NCI-H1417 treated with DMSO at 0.1 percent for 48 hours (cell line): ENCODE measurements at places on chromosomes 13 and 19.

GRCh38 chr13:51797664-51798488 lies 6.1 kb downstream of the DHRS12 start:
- peak; percentile 62 for DNase-seq

DNA sequence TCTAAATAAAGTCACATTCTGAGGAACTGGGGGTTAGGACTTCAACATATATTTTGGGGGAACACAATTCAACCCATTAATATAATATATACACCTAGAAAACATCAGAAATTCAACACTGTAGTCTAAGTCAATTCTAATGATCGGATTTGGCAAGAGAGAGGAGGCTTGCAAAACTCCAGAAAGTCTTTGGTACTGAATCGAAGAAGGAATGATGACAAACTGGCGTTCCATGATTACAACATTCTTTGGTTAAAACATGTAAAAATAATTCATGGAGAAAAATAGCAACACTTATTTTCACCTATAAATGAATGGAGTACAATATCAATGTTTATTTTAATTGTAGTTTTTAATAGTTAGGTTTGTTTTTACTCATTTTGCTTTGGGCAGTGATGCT lies 62.4 kb downstream of the MBNL2 start:
- DNase-seq = no peak

GRCh38 chr19:29614780-29615179 lies 8.7 kb downstream of the POP4 start:
- no peak for DNase-seq

DNA sequence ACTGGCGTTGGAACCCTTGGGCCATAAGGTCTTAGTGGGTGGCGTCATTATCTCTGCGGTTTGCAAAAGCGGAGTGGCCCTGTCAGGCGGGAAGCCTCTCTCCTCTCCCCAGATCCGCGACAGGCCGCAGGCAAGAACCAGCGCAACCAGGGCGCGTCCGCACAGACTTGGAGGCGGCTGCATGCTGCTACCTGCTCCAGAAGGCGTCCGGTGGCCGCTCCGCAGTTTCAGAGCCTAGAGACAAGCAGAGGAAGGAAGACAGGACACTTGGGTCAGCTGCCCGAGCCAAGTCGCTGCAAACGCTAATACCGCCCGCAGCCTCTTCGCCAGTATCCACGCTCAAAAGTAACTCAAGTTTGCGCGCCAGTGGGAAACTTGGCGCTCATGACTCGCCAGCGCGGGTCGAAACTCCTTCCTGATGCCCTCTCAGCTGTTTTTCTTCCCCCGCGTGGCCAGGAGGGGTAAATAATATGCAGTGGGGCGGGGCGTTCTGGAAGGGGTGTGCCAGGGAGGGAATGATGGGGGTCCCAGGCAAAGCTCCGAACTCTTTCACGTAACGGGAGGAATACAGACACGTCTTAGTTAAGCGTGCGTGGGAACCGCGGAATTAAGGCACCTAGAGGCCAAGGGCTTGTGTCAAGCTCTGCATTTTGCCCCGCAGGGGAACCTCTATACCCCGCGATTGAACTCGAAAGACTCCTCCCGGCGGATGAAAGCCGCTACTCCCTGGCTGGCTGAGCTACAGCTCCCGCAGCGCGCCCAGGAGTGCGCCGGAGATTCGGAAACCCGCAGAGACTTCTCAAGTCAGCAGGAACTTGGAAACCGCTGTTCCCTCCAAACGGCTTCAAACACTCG lies at the start of gene EDNRB:
Gene EDNRB, minus strand, starts transcription at position 441 of the 855 bp plus-strand sequence. Its CDS starts 258 bp downstream, at position 183.
- no peak for DNase-seq

DNA sequence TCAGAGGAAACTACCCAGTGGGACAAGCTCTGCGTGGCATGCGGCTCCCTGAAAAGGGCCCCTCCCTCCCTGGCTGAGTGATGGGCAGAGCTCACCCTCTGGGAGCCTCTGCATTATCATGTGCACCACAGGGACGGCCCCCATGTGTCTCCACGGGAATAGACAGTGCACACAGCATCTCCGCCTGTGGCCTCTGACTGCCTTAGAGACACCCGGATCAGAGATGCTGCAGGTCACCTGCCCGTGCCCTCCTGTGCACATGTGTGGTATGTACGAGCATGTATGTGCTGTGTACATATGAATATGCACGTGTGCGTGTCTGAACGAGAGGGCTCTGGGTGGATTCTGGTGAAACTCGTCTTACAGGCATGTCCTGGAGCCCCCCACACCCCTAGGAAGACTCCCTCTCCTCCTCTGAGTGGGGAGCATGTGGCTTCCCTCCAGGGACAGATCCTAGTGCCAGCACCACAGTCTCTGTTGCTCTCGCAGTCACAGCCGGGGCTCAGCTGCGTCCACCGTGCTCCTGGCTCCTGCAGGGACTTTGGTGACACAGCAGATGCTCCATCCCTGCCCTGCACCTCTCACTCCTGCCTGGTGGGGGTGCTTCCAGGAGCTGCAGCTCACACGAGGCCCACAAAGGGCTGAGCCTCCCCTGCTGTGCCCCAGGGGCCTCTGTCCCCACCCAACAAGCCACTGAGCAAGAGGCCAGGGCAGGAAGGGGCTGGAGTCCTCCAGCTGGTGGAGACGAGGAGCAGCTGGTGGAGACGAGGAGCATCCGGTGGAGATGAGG lies 19.6 kb downstream of the C13orf46 start:
- no peak for DNase-seq

- DNase-seq = no peak
These were observed 145.6 kb upstream of the ZNF536 start for GRCh38 chr19:30226464-30227011.

DNA sequence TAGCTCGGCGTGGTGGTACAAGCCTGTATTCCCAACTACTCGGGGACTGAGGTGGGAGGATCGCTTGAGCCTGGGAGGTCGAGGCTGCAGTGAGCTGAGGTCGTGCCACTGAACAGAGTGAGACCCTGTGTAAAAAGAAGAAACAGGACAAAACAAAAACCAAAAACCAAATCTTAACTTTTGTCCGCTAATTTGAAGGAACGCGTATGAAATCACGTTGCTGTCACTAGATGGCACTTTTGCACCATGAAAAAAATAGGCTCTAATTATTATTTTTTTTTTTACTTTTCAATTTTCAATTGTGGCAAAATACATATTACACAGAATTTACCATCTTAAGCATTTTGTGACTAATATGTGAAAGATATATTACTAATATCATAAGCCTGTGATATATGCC lies 17.6 kb upstream of the ZNF835 start:
- no peak for DNase-seq

DNA sequence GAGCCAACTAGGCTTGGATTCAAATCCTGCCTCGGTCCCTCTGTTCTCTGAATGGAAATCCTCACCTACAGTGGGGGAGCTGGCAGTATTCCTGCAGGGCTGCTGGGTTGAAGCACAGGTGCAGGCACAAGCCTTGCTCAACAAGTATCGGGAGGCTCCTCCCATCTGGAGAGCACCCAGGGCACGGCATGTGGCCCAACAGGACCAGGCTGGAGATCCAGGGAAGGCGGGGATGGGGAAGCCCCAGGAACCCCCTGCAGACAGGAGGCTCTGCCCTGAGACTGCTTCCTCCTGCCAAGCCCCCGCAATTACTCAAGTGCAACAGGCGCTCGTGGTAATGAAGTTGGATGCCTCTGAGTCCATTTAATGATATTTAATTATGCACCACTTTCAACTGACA lies 128.0 kb upstream of the VSTM2B start:
- DNase-seq = no peak

DNA sequence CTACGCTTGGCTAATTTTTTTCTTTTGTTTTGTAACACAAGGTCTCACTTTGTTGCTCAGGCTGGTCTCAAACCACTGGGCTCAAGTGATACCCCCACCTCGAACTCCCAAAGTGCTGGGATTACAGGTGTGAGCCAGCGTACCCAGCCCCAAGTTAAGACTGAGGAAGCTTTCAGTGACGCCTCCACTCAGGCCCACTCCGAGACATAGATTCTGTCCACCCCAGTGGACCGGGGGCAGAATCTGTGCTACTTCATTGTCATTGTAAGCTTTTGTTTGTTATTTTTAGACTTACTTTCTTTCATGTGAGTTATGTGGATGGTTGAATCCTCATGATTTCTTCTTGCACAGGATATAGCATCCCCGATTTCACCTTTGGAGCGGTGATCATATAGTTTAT lies 156.9 kb upstream of the TSHZ3 start:
- no peak for DNase-seq

DNA sequence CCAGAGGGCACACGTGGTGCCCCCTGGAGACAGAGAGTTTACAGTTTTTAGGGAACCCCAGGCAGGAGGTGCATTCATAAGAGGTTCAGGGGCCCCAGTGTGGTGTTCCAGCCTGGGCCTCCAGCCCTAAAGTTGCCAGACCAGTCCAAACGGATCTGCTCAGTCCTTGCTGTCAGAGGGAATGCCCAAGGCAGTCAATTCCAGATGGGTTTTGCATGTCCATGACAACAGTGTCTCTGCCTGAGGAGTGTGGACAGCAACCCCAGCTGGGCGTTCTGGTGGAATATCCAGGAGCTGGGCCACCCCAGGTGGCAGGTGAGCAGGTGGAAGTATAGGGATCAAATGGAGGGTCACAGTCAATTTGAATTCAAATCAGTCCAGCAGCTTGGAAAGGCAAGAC lies 25.3 kb downstream of the FBXO27 start:
- no peak for DNase-seq
